ENCODE measurements at places on chromosomes 5 and 9. TPM values are rescaled to one million over a fixed set of nuclear protein-coding genes. Genes with fewer than 3 reads are reported as not detected.

Gene FCN2
- total RNA-seq, result not detected

Gene PCDHGA12
- 0.37 TPM for total RNA-seq

Gene GGTA1
- not detected for total RNA-seq

Gene FAM153A
- total RNA-seq, result not detected

Gene TSSK1B
- total RNA-seq, result not detected

Gene ANXA2R
- 22.7 TPM for total RNA-seq

Gene PRDM9
- not detected for total RNA-seq

Data from HT-29 (cell line).